ENCODE measurements at places on chromosomes 16 and 17.

DNA sequence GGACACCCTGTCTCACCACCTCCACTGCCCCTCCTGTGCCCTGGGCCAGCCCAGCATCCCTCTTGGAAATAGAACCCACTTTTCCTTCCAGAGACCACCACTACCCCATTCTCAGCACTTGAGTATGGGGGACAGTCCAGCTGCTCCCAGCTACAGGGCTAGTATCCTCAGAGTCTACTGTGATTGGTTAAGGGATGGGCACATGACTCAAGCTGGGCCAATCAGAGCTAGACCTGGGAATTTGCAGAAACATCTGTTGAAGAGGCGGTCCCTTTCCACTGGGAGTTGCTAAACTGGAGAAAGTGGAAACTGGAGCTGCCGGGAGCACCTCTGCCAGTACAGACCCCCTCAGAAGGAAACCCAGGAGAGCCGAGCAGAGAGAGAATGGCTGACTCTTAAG lies 156.6 kb downstream of the GSG1L start:
- DNase-seq, result no peak

DNA sequence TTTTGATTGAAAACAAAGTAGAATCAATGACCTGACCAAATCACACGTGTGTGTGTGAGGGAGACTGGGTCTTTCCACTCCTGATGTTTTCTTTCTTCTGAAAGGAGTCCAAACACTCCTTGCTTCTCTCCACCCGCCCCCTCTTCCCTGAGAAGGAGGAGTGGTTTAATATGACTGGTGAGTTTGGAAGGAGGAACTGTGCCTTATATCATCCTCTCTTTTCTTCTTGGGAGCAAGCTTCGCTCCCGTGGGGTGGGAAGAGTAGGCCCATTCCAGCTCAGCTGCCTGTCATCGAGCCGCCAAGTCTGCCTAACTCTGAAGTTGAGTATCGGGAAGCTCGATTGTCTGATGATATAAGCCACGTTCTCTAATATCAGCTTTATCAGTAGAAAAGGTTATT lies 96.5 kb downstream of the YPEL2 start:
- no peak for DNase-seq

DNA sequence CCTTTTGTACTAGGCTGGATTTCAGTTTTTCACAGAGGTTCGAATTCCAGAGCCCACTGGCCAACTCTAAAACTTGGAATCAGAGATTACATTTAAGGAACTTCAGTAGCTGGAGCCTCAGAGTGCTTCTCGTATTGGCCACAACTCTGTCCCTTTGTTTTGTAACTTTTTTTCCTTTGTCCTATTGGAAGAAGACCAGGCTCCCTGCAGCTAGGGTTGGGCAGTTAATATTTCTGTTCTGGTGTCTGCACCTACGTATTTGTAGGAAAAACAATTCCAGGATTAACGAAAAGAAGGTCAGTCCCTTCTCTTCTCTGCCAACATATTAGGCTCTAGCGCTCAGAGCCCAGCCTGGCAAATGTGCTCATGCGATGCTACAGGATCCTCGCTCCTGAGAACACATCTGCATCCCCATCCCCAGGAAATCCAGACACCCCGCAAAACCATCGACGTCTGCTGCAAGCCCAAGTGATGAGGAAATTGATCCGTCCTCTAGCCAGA lies 1.9 kb downstream of the CDH11 start:
- DNase-seq, result no peak

DNA sequence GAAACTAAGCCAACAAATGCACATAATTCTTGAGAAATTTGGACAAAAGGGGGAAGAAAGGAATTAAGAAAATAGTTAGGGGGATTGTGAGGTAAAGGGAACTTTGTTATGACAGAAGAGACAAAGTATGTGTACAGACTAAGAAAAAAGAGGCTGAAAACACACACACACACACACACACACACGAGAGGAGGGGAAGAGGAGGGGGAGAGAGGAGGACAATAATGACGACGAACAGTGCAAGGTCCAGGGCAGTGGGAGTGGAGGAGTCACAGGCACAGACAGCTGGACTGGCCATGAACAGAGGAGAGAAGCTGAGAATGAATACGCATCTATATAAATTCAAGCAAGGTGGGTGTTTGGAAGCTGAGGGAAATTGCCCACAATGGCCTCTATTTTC lies 44.6 kb downstream of the MARVELD3 start:
- DNase-seq, result no peak

GRCh38 chr17:78324391-78325075 lies 35.3 kb downstream of the SOCS3 start:
- DNase-seq, result no peak

Measured in stimulated activated CD4-positive, alpha-beta T cell treated with anti-CD3 and anti-CD28 coated beads, Interleukin-2, amount 100 ng/mL, for 48 hours (primary cell).